ENCODE measurements at places on chromosomes 2 and 18.

DNA sequence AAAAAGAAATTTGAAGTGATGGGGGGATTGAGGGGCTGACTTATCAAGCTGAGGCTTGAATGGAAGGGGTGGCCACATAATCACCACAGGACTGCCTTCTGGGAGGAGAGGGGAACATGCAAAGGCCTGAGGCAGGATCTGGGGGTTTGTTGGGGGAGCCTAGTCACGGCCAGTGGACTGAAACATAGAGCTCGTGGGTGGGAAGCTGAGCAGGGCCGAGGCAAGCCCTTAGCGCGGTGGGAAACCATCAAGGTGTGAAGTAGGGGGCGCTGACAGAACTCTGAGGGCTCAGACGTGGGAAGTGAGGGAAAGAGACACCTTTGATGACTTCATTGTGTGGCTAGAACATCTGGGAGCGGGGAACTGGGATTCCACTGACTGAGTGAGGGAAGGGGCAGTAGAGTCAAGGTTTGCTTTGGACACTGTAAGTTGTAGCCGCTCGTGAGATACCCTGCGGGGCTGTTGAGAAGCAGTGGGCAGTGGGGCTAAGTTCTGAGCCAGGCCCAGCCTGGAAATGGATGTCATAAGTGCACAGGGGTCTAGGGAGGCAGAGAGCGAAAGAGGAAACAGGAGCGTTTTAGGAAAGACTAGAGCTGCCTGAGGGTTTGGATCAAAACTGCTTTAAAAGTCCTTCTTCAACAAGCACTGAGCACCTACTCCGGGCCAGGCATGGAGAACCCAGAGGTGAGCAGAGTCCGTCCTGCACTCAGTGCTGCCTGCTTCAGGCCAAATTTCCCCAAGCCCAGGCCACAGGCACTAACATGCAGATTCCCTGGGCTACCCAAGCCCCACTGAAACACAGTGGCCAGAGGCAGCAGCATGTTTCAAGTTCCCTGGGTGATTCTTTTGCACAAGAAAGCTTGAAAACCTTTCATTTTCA, 686 bp upstream of the SNORC start:
- H3K27me3 ChIP-seq = peaks cover 1% of the 10 kb centered on the region
- peaks cover 5% of the 10 kb centered on the region for H3K4me1 ChIP-seq
- H3K27ac ChIP-seq = peak overlapping the region; percentile 16
- H3K36me3 ChIP-seq = peaks cover 9% of the 10 kb centered on the region
- no peak for DNase-seq
- H3K4me3 ChIP-seq = no peak overlapping the region

DNA sequence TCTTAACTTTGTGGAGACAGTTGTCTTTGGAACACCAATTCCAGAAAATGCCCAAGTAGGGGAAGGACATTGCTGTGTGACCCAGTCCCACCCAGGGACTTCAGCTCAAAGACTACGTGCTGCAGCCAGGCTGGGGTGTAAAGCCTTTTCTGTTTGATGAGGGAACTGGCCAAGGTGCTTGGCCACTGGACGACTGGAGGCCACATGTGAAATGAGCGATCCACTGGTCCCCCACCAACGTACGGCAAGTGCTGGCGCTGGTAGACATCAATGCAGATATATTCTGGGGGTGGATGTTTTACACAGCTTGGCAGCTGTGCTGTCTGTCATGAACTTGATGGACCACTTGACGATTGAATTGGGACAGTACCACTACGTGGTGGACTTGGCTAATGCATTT, 582.5 kb upstream of the HNMT start:
- no peak for DNase-seq
- H3K4me1 ChIP-seq = no peaks in the 10 kb centered on the region
- no peaks in the 10 kb centered on the region for H3K36me3 ChIP-seq
- H3K27me3 ChIP-seq = no peaks in the 10 kb centered on the region
- H3K27ac ChIP-seq = no peak overlapping the region

DNA sequence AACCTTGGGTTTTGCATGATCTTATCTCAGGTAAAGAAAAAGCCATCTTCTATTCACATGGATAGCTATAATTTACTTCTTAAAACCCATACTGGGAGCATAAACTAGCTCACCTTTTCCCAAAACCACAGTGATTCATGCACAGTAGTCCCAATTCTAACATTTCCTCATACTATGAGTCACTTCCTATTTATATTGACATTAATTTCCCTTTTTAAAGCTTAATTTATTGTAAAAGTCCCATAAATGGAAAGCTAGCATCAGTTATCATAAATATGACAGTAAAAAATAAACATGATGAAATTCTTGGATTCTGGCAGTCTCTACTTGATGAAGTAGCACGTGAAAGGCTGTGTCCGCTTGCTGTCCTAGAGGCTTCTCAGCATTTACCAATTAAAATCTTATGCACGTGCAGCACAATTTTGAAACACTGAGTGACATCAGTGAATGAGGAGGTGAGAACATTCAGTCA, 180.1 kb downstream of the CDH2 start:
- no peaks in the 10 kb centered on the region for H3K27me3 ChIP-seq
- no peaks in the 10 kb centered on the region for H3K4me1 ChIP-seq
- H3K4me3 ChIP-seq = no peak overlapping the region
- H3K36me3 ChIP-seq = no peaks in the 10 kb centered on the region
- H3K27ac ChIP-seq = no peak overlapping the region

DNA sequence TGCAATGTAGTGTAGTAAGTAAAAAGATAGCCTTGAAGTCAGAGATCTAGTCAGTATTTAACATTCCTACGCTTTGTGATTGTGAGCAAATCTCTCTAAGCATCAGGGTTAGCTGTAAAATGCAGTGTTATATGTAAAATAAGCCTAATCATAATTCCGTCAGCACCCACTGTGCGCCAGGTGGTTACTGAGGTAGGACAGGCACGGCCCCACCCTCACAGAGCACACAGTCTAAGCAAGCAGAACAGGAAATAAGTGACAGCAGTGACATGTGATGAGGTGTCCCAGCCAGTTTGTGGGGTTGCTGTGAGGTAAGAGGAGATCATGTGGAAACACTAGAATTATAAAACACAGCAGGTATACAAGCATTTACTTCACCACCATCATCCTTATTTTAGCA, 267.1 kb downstream of the ICOS start:
- H3K27ac ChIP-seq = no peak overlapping the region
- no peak overlapping the region for H3K4me3 ChIP-seq
- no peaks in the 10 kb centered on the region for H3K36me3 ChIP-seq
- no peaks in the 10 kb centered on the region for H3K4me1 ChIP-seq
- H3K27me3 ChIP-seq = peaks cover 6% of the 10 kb centered on the region
- DNase-seq = no peak

DNA sequence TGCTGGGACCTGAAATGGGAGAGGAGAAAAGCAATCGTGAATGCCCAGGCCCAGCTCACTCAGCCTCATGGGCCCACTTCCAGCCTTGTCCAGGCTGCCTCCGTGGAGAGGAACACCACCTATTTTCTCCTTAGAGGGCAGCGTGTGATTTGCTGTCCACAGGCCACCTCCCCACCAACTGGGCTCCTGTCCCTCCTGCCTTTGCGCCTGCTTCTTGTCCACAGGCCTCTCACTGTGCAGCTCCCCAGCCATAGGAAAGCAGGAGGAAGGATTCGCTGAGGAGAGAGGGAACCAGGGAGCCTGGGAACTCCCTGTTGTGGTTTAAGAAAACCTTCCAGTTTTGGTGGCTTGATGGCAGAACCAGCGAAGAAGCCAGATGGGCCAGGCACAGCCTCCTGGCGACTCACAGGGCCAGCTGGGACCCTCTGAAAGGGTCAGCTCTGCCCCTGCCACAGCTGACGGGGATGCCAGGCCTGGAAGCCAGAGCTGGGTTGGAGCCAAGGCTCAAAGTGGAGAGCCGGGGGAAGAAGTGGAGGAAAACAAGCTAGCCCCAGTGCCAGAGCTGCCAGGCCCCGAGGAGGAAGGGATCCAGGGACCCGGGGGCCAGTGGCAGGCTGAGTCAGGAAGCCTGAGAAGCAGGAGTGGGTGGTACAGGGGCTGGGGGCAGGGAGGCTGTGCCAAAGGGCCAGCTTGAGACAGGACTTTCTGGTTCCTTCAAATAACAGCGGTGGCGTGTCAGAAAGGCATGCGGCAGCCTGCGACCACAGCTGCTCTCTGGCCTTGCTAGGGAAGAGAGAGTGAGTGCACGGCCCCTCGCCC, 9.9 kb downstream of the TMBIM1 start:
- no peak overlapping the region for H3K4me3 ChIP-seq
- no peak for DNase-seq
- H3K27me3 ChIP-seq = no peaks in the 10 kb centered on the region
- H3K36me3 ChIP-seq = peaks cover 15% of the 10 kb centered on the region

DNA sequence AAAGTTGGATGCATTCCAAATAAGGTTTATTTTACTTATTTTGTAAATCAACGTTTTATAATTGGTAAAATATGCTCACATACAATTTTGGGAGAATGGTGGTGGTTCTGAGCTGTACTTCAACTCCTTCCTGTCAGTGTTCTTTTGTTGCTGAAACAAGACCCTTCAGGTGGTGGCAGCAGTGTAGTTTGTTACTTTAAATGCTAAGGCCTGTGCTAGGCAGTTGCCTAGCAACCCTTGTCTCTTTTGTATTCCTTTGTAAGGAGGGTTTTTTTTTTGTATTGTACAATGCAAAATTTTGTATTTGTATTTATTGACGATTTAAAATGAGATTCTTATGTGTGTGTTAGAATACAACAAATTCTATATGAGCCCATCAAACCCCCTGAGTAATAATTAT, 166.0 kb upstream of the FAM98A start:
- no peak for DNase-seq
- H3K27ac ChIP-seq = no peak overlapping the region
- H3K4me1 ChIP-seq = no peaks in the 10 kb centered on the region
- H3K4me3 ChIP-seq = no peak overlapping the region

GRCh38 chr18:4357579-4357978, 97.5 kb downstream of the DLGAP1 start:
- no peak overlapping the region for H3K4me3 ChIP-seq
- H3K4me1 ChIP-seq = no peaks in the 10 kb centered on the region

DNA sequence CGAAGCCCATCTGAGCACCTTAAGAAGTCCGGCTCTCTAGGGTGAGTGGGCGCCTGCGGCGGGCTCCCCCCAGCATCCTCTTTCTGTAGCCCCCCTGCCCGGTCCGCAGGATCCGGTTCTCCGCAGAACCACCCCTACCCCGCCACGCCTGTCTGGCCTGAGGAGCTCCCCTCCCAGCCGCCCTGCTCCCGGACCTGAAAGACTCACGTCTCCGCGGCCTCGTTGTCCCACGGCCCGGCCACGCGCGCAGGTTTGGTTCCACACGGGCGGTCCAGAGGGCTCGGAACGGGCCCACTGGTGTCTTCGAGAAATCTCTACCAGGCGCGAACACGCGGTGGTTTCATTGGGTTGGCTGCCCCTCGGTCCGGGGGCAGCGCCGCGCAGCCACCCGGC, 237 bp downstream of the SLC39A6 start:
- H3K36me3 ChIP-seq = peaks cover 28% of the 10 kb centered on the region
- DNase-seq = no peak
- peaks cover 26% of the 10 kb centered on the region for H3K4me1 ChIP-seq
- peak overlapping the region; percentile 98 for H3K27ac ChIP-seq
- no peaks in the 10 kb centered on the region for H3K27me3 ChIP-seq

GRCh38 chr2:212667751-212668316, 129.2 kb upstream of the ERBB4 start:
- no peak overlapping the region for H3K27ac ChIP-seq
- H3K4me1 ChIP-seq = no peaks in the 10 kb centered on the region
- no peak for DNase-seq
- H3K4me3 ChIP-seq = no peak overlapping the region

GRCh38 chr18:41706301-41706700, 248.7 kb upstream of the PIK3C3 start:
- H3K27me3 ChIP-seq = no peaks in the 10 kb centered on the region
- no peaks in the 10 kb centered on the region for H3K36me3 ChIP-seq
- DNase-seq = no peak
- no peak overlapping the region for H3K27ac ChIP-seq

- no peak overlapping the region for H3K4me3 ChIP-seq
- H3K27me3 ChIP-seq = peaks cover 8% of the 10 kb centered on the region
- no peaks in the 10 kb centered on the region for H3K36me3 ChIP-seq
- H3K4me1 ChIP-seq = peaks cover 9% of the 10 kb centered on the region
- no peak overlapping the region for H3K27ac ChIP-seq
- no peak for DNase-seq
Measured at GRCh38 chr2:9310798-9311197, 104.2 kb downstream of the ASAP2 start.

GRCh38 chr2:67668538-67668937, 271.4 kb downstream of the ETAA1 start:
- H3K4me1 ChIP-seq = no peaks in the 10 kb centered on the region
- no peak overlapping the region for H3K4me3 ChIP-seq
- DNase-seq = no peak
- no peaks in the 10 kb centered on the region for H3K36me3 ChIP-seq
- no peak overlapping the region for H3K27ac ChIP-seq
- peaks cover 5% of the 10 kb centered on the region for H3K27me3 ChIP-seq

DNA sequence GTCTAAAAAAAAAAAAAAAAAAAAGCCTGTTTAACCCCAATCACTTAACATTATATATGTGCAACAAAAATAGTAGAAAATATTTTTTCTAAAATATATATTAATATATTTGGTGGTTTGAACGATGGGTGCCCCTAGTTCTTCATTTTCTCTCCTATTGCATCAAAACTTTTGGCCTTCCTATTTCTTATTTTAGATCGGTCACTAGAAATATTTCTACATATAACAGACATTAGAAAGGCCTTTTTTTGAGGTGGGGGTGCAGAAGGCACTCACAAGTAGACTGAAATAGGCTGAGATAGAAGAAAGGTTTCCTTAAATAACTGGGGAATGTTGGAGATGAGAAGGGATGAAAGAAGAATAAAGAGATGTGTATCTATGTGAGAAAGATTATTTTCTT, 49.3 kb upstream of the AP1S3 start:
- no peaks in the 10 kb centered on the region for H3K27me3 ChIP-seq
- H3K27ac ChIP-seq = no peak overlapping the region
- H3K36me3 ChIP-seq = peaks cover 26% of the 10 kb centered on the region
- H3K4me1 ChIP-seq = peaks cover 36% of the 10 kb centered on the region

Data from stimulated activated naive B cell treated with anti-CD40 and anti-IgM and Interleukin-4, amounts not matched to agents 10 μg/mL and 1 μg/mL and 100 μg/mL, for 72 hours (primary cell).